H1 (cell line): ENCODE measurements at places on chromosomes 16 and 17. TPM values are rescaled to one million over a fixed set of nuclear protein-coding genes. Genes with fewer than 3 reads are reported as not detected.

- DNase-seq: no peak
These were observed 24.6 kb upstream of the LRRC75A start for GRCh38 chr17:16516594-16517051.

The DNASE1L2 gene
- 0.19 and 0.35 TPM in 2 replicates for total RNA-seq

- DNase-seq: no peak
These were observed 4.7 kb downstream of the KCTD5 start for GRCh38 chr16:2686912-2687507.

DNA sequence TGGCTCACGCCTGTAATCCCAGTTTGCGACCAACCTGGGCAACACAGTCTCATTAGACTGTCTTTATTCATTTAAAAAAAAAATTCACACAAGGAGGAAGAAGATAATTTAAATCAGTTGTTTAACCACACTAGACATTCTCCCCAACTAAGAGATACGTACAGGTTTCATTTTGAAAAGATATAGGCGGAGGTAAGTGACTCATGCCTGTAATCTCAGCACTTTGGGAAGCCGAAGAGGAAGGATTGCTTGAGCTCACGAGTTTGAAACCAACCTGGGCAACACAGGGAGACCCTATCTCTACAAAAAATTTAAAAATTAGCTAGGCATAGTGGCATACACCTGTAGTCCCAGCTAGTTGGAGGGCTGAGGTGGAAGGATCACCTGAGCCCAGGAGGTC lies 5.3 kb downstream of the CMTM4 start:
- DNase-seq: no peak

GRCh38 chr17:4040784-4041183 lies 76.5 kb upstream of the ATP2A3 start:
- DNase-seq: no peak

DNA sequence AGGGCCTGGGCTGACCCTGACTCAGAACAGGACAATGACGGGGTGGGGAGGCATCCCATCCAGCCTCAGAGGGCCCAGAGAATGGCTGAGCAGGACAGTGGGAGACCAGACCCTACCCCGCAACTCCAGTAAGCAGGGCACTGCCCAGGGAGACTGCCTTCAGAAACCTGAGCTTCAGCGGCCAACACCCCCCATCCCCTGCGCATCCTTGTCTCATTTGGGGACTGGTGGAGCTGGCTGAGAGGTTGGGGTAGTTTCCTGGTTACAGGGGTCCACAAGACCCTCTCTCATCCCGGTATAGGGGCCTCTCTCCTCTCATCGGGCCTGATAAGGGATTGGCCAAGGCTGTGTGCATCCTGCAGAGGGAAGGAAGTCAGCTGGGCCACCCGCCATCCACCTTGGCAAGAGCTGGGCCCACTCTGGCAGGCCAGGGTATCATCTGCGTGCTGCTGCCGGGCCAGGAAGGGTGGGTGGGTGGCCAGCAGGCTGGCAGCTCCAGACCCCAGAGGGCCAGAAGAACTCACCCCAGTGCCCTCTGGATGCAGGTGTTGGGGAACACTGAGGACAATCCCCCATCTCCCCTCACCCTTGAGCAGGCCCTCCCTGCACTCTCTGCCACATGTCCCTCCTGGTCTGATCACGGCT lies 229.1 kb downstream of the KATNIP start:
- DNase-seq: no peak
